Islet precursor cell (in vitro differentiated cells): ENCODE measurements at places on chromosomes 16 and 17.

GRCh38 chr16:8956265-8957062 lies 7.2 kb downstream of the USP7 start:
- no peak for DNase-seq

GRCh38 chr16:4053301-4053845 lies 62.9 kb downstream of the ADCY9 start:
- DNase-seq: no peak

- no peak for DNase-seq
Observed at GRCh38 chr16:88866151-88866920, at the start of gene PABPN1L. Gene PABPN1L (minus strand): TSS chr16:88866660. CDS start chr16:88866606, 54 bp downstream.

- DNase-seq: no peak
Observed at GRCh38 chr17:45111850-45112249, 20.5 kb downstream of the PLCD3 start.

GRCh38 chr16:75556431-75556950 lies 439 bp upstream of the TMEM231 start:
- no peak for DNase-seq

DNA sequence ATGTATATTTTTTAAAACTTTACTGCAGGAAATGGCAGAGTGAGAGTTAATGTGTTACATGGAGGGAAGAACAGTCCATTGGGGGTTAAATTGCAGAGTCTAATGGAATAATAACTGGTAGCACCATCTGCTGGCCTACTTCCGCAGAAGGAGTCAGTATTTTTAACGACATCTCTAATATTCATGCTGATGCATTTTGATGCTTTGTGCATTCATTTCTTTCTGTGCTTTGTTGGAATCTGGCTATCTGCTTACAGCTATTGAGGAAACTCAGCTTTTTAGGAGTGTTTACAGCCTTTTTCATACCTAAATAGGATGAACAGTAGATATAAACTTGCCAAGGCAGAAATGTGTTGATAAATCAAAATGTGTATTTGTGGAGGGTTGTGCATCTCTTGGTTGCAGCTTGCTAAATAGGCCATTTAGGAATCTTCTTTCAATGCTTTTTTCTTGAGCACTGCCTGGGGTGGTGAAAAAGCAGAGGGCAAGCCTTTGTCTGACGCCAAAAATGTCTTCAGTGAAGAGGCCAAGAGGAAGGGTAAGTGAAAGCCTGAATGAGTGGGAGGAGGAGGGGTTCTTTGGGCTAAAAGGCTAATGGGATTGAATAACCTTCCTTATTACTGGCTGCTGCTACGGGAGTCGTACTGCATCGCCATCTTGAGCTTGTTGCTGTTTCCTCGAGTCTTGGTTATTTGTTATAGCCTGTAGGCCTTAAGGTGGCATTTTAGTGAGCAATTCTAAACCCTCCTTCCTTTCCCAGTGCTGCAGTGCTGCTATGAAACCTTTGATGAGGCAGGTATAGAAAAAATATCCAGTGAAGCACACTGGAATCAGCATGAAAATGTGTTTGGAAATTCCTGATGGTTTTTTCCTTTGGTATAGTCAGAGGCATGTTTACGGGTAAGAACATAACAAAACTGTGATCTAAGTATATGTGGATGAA lies 153.3 kb downstream of the CHD9 start:
- peak; percentile 76 for DNase-seq

GRCh38 chr17:50589095-50589705 lies 28.7 kb downstream of the CACNA1G start:
- no peak for DNase-seq

DNA sequence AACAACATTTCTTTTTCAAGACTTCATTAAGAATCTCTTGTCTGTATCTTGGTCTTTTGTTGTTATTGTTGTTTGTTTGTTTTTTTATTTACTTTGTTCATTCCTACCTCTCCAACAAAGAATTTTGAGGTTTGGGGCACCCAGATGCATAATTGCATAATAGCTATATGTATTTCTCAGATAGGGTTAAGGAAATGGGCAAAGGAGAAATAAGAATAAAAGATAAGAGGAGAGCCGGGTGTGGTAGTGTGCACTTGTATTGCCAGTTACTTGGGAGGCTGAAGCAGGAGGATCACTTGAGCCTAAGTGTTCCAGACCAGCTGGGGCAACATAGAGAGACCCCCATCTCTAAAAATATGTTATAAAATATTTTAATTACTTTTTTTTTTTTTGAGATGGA lies 30.5 kb downstream of the CDH1 start:
- DNase-seq: no peak

DNA sequence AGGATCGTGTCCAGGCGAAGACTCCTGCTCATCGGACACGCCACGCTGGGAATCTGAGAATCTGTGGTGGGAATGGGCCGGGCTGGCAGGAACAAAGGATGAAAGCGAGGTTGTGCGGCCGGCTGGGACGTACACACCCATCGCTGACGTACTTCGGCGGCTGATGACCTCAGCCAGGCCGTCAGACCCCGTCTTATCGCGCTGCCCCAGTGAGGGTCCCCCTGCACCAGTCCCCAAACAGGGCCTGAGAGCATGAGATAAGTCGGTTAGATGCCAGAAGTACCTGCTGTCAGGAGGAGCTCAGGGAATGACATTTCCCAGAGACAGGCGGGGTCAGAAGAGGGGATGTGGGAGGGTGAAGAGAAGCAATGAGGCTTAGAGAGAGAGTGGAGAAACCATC lies 16.0 kb upstream of the SP6 start:
- DNase-seq: no peak

GRCh38 chr17:68238871-68239253 lies 9.0 kb upstream of the AMZ2 start:
- DNase-seq: no peak

DNA sequence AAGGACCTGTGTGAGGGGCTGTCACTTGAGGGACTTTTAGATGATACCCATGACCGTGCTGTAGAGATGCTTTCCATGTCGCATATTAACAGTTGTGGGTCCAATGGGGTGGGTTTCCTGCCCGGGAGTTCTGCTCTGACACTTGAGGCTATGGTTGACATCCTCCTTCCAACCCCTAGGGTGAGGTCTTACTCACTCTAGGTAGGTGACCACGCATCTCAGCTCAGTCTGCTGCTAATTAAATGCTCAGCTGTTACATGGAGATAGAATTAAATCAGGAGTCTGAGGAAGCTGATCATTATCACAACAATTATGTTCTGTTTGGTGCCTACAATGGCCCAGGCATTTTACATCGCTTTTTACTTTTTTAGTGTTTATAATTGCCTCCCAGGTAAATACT lies 40.2 kb downstream of the OSBPL7 start:
- DNase-seq: no peak
